ENCODE measurements at places on chromosomes 6 and 20. TPM values are rescaled to one million over a fixed set of nuclear protein-coding genes. Genes with fewer than 3 reads are reported as not detected.

GRCh38 chr20:31474758-31475427 is at the start of the genes DEFB124 and REM1:
Gene DEFB124, minus strand, starts transcription at chr20:31475127. Its CDS starts 2,114 bp downstream, at chr20:31473013.
Gene REM1, plus strand, starts transcription at chr20:31475288. Its CDS starts 1,158 bp downstream, at chr20:31476446.
- no peak for DNase-seq

GRCh38 chr20:56755201-56755600 is 126.1 kb downstream of the TFAP2C start:
- no peak for DNase-seq

GRCh38 chr20:35192118-35192872 is 20.4 kb downstream of the PROCR start:
- DNase-seq = no peak

GRCh38 chr20:32036716-32037485 is 15.1 kb upstream of the HCK start:
- no peak for DNase-seq

The RUNX2 gene
- 1.9 TPM for total RNA-seq

DNA sequence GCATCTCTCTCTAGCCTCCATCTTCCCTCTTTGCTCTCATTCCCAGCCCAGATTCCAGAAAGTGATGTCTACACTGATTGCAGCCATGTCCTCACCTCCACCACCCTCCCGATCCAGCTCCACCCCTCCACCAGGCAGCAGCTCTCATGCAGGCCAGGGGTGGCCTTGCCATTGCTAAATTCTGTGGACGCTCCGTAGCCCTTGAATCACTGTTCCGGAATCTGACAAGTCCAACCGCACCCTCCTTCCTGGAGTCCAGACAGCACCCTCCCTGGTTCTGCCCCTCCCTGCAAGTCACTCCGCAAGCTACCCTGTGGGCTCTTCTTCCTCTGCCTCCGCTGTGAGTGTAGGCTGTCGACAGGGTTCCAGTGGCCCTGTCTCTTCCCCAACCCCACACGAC is 26.2 kb downstream of the TNXB start:
- peak; percentile 51 for DNase-seq

- no peak for DNase-seq
Observed at GRCh38 chr20:54323227-54323734, 115.4 kb downstream of the PFDN4 start.

DNA sequence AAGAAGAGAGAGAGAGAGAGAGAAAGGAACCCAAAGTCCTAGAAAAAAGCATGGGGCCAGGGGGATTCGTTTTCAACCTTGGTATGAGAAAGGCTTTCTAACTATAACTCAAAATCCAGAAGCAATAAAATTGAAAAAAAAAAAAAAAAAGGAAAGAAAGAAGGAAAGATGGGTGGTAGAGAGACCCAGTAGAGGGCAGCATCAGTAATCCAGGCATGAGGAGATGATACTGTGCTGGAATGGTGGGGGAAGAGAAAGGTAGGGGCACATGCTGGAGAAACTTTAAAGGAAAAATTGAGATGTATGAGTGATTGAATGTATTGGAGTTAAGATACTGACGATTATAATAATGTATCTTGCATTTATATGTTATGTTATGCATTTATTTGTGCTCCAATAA is 1040.7 kb upstream of the FLRT3 start:
- no peak for DNase-seq

The CGA gene
- not detected for total RNA-seq

GRCh38 chr6:133132466-133132971 is 108.6 kb upstream of the EYA4 start:
- no peak for DNase-seq

The DOK5 gene
- 10.2 TPM for total RNA-seq

The SLPI gene
- total RNA-seq = 114 TPM

GRCh38 chr6:29752451-29753308 is 29.4 kb downstream of the HLA-F start:
- DNase-seq = peak; percentile 74

GRCh38 chr6:7526755-7527154 is 14.7 kb upstream of the DSP start:
- no peak for DNase-seq

GRCh38 chr6:1176567-1176966 is 135.3 kb upstream of the FOXQ1 start:
- no peak for DNase-seq

The PRSS35 gene
- not detected for total RNA-seq

DNA sequence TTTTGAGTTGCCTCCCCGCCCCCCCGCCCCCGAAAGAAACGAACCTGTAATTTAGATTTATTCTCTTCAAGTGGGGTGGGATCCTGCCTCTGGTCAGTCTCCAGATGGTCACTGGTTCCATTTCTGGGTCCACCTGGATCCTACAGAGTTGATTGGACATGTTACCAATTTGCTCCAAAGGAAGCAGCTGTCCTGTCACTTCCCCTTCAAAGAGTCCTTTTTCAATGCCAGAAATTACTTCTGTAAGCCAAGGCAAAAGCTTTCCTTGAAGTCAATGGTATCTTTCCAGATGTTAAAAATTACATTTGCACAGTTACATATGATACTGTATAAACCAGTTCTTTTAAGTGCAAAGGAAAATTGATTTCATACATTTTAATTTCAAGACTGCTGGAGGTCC is 12.0 kb upstream of the ANKRD60 start:
- DNase-seq = no peak

DNA sequence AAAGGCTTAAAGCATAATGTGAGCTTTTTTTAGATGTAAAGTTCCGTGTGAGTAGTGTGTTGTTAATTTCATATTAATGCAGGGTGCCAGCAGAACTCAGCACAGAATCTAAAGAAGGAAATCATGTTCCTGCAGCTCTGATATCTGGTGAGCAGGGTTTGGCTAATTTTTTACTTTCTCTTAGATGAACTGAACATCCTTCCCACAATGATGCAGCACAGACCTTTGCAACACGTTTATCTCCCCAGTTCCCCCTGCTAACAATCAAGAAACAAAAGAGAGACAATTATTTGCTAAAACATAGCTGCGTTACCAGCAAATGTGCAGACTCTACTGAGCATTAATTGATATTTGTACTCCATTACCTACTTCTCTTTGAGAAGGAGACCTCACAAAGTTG is 39.1 kb upstream of the ATXN1 start:
- no peak for DNase-seq

The LRRC1 gene
- total RNA-seq = 10.7 TPM

The ZBTB46 gene
- 22.3 TPM for total RNA-seq

The MAS1 gene
- not detected for total RNA-seq

The SLC17A9 gene
- 3.3 TPM for total RNA-seq

The MPIG6B gene
- total RNA-seq = not detected

The OR2H2 gene
- not detected for total RNA-seq

DNA sequence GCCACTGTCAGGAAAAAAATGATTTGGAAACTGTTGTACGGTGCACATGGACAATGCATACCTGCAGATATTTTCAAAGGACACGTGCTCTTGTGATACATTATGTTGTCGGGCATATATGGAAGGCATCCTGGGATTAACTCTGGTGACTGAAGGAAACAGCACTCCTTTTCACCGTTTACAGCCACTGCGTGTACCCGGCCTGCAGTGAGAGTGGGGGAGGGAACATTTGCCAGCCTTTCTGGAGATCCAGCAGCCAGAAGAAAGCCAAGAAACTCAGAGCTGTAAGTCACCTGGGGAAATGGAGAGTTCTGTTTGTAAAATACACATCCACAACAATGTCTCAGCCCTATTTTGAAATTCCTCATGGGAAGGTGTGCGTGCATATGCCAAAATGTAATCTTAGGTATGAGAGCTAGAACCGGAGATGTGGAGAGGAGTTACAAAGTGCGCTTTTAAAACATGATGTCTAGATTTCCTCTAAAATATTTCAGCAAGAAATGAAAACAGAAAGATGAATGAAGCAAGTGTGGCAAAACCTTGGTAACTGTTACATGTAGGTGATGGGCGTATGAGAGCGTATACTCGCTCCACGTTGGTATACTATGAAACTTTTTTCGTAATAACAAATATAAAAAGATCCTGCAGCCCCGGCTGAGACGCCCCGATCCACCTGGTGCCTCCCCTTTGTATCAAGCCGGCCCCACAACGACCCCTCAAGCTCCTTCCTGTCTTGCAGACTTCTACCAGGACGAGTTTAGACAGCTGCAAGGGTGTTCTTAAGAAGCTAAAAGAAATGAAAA is 8.6 kb upstream of the FOXF2 start:
- DNase-seq = no peak

DNA sequence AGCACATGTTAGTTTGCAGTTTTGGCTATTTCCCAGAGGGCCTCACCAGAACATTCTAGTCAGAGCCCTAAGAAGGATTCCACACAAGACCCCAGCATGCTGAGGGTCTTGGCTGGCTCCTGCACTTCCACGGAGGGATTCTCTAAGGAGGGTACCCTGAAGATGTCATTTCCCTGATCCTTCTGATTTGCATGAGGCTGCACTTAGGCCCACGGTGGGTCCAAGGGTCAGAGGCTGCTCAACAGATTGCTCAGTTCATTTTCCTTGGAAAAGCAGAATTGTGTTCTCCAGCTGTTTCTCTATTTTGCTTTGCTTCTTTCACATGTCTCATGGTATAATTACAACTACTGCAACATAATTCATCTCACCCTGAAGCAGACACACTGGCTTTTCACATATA is 22.2 kb downstream of the PREP start:
- no peak for DNase-seq

DNA sequence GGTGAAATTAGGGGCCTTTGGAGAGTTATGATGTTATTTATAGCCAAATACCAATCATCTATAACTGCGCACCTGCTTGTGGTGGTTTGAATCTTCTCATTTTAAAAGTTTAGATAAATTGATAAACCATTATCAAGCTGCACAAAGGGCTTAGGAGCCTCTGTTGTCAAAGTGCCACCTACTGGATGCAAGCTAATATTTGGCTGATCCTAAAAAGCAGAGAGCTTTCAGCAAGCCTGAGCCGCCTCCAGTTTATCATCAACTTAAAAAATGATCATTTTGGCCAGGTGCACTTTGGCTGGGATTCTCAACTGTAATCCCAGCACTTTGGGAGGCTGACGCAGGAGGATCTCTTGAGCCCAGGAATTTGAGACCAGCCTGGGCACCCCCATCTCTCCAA is 58.5 kb upstream of the ATXN1 start:
- DNase-seq = no peak

The ARMC2 gene
- 2.2 TPM for total RNA-seq

The IL20RA gene
- 1.2 TPM for total RNA-seq

- no peak for DNase-seq
Observed at GRCh38 chr6:44918671-44919296, 409.3 kb upstream of the RUNX2 start.

GRCh38 chr6:133923938-133924593 is 29.0 kb upstream of the TBPL1 start:
- DNase-seq = no peak

DNA sequence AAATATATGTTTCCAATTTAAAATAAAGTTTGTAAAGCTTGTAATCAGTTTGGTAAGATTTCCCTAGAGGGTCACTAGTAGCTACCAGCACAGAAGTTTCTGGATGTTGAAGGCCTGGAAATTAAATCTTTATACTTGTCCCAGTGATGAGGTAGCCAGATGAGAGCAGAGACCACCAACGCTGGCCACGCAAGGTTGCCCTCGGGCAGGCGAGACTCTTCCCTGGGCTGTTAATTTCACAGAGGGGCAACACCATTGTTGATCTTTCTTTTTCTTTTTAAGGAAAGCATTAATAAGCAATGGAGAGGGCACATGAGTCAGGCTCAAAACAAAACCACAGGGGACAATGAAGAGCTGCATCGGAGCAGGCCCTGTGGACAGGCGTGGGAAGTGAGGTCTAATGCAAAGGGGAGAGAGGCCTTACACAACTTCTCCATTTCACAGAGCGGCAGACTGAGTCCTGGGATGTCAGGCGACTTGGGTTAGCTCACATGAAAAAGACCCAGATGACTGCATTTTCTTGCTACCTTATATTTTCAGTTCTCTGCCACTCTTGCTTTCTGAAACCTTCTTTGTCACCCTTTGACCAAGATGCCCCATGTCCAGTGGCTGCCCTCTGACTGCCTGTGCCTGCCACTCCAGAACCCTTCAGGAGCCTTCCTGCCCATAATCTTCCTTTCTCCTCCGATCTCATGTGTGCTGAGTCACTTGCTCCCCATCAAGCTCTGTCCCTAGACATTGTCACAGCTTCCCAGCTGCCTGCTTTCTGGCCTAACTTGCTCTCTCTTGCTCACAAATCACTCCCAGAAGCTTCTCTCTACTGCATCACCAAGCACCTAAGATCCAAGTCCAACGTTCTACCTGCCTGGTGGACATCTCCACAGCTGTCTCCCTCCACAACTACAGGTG is 107.7 kb upstream of the CDYL start:
- DNase-seq = no peak

DNA sequence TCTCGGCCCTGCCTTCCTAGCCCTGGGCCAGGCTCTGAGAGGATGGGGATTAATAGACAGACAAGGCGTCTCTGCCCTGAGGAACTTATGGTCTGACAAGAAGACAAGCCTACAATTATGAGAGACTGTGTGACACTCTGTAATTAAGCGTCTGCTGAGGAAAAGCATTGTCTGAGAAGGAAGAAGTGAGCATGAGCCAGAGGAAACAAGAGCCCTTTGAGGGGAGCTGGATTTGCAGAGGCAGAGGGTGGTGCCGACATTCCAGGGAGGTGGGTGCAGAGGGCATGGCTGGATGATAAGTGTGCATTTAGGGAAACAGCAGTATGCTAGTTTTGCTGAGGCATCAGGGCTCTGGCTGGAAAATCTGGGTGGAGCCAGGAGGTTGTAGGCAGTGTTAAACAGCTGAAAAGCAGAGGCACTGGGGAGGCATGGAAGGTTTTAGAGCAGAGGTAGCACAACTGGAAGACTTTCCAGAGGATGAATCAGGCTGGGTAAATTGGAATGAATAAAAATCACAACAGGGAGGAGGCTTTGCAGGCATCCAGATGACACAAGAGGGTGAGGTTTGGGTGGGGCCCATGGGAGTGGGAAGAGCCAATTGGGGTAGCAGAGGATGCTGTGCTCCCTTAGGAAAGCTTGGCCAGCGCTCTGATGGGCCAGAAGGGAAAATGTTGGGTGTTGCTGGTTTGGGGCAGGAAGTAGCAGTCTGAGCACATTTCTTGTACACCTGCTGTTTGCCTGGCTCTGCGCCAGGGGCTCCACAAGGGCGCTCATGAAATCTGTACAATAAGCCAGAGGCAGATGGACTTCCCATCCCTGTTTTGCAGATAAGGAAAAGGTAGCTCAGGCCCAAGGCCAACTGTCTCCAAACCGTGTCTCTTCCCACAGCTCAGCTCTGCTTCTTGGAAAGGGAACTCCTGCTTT is 74.0 kb upstream of the MYL9 start:
- DNase-seq = no peak

The GFOD1 gene
- 54.4 TPM for total RNA-seq
